CD4-positive, alpha-beta T cell treated with Interleukin-6 for 4 hours (primary cell): ENCODE measurements at places on chromosomes 7 and 10.

DNA sequence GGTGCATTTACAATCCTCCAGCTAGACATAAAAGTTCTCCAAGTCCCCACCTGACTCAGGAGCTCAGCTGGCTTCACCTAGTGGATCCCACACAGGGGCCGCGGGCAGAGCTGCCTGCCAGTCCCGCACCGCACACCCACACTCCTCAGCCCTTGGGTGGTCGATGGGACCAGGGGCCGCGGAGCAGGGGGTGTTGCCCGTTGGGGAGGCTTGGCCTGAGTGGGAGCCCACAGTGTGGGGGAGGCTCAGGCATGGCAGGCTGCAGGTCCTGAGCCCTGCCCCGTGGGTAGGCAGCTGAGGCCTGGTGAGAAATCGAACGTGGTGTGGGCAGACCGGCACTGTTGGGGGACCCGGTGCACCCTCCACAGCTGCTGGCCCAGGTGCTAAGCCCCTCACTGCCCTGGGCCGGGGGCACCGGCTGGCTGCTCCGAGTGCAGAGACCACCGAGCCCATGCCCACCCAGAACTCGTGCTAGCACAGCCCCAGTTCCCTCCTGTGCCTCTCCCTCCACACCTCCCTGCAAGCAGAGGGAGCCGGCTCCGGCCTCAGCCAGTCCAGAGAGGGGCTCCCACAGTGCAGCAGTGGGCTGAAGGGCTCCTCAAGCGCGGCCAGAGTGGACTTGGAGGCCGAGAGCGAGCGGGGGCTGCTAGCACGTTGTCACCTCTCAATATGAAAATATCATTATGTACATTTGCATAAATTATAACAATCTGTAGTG lies 16.6 kb downstream of the POLR1F start:
- no peak for DNase-seq

DNA sequence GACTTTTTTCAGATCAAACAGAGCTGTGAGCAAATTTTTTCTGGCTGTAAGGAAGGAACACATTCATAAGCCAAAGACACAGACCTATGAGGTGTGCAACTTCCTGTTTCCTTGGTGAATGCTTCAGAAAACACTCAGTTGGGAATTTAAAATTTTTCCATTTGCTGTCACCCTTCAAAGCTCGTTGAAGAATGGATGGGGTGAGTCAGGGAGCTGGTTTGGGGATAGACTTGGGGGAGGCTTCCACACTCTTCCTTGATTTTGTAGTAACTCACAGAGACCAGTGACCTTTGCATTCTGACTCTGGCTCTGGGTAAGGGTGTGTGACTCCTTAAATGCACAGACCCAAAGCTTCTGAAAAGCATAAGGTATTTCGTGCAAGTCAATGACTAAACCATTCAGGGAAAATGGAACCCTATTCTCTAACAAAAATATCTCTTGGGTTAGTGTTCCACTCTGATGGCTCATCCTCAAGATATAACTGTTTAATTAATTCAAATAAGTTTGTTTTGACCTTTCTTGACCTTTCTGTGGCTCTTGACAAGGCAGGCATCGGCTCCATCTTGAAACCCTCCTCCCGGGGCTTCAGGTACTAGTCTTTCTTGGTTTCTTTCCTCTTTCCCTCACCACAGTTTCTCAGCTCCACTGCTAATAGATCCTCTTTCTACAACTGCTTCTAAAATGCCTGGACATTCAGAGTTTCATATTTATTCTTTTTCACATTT lies 227.8 kb upstream of the INHBA start:
- no peak for DNase-seq

DNA sequence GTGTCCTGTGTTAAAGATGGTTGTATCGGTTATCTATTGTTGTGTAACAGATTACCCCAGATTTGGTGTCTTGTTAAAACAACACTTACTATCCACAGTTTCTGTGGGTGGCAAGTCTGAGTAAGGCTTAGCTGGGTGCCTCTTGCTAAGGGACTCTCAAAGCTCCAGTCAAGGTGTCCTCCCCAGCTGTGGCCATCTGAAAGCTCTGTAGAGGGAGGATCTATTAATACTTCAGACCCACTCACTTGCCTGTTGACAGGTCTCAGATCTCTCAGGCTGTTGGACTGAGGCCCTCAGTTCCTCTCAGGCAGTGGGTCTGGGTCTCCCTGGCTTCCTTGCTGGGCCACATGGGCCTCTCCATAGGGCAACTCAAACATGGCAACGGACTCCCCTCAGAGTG lies 19.6 kb downstream of the ARID5B start:
- DNase-seq: no peak

DNA sequence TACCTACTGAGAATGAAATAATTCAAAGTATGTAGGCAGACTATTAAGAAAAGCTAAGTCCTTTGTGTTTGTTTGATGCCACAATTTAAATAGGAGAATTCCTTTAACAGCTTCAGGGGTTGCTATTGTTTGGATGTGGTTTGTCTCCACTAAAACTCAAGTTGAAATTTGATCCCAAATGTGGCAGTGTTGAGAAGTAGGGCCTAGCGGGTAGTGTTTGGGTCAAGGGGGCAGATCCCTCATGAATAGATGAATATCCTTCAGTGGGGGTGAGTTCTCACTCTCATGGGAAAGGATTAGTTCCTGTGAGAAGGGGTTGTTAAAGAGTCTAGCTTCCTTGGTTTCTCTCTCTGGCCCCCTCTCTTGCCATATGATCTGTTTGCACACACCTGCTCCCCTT lies 97.0 kb downstream of the HGF start:
- no peak for DNase-seq

GRCh38 chr10:49519717-49520116 lies 19.2 kb downstream of the ERCC6 start:
- DNase-seq: no peak

GRCh38 chr7:11642841-11643240 lies 189.2 kb downstream of the THSD7A start:
- no peak for DNase-seq
